ENCODE measurements at places on chromosomes 2 and 18.

DNA sequence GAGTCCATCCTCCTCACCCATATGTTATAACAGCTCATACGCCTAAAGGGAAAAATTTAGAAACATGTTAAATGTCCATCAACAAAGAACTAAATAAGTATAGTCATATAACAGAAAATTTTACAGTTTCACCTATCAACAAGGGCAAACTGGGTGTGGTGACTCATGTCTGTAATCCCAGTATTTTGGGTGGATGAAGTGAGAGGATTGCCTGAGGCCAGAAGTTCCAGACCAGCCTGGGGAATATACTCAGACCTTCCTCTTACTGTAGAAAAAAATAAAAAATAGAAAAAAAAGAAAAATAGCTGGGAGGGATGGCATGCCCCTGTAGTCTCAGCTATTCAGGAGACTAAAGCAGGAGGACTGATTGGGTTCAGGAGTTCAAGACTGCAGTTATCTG, 48.3 kb upstream of the GULP1 start:
- no peak for DNase-seq

GRCh38 chr2:197944416-197945096, 140.2 kb downstream of the PLCL1 start:
- no peak for DNase-seq

DNA sequence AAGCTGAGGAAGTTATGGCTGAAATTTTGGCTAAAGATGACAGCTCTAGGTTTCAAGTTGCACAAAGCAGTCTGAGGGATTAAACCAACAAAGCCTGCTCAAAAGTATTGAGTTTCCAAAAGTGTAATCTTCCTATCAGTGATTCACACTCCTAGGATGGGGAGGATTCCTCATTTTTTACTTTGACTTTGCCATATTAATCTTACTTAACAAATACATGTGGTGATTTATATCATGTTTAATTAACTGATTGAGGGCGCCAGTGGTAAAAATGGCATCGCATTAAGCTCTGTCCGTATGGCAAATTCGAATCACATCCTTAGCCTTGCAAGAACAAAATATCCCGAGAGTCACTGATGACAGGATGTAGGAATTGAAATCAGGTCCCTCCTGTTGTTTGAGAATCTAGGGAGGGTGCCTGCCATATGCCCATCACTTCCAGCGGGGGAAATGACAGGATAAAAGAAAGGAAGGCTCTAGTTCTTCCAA, 78.1 kb upstream of the ETAA1 start:
- no peak for DNase-seq

GRCh38 chr18:79365701-79366100, 30.0 kb upstream of the NFATC1 start:
- DNase-seq: no peak

GRCh38 chr2:148455791-148456190, 188.8 kb upstream of the EPC2 start:
- DNase-seq: no peak

- no peak for DNase-seq
Observed at GRCh38 chr2:52510432-52510831, 1257.2 kb upstream of the CHAC2 start.
